Activated naive CD4-positive, alpha-beta T cell treated with anti-CD3 and anti-CD28 coated beads for 36 hours (primary cell): ENCODE measurements at places on chromosomes 5 and 9.

DNA sequence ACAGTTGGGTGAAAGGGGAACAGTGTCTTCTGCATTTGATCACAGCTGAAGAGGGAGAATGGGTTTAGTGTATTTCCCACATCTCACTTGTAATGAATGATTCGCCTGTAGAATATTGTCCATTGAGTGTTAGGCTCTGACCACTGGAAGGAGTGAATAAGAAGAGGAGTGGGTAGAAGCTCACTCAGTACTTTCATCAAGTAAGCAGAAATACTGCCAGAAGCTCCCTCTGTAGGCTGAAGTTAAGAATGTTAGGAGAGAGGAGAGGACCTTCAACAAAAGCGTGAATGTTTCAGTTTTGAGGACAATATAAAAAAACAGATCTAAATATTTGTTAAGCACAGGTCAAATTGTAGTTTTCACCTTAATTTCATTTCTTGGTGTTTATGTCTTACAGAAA is 27.5 kb downstream of the FSD1L start:
- DNase-seq, result no peak

GRCh38 chr9:90455316-90455715 is 187.3 kb downstream of the DIRAS2 start:
- DNase-seq, result no peak

DNA sequence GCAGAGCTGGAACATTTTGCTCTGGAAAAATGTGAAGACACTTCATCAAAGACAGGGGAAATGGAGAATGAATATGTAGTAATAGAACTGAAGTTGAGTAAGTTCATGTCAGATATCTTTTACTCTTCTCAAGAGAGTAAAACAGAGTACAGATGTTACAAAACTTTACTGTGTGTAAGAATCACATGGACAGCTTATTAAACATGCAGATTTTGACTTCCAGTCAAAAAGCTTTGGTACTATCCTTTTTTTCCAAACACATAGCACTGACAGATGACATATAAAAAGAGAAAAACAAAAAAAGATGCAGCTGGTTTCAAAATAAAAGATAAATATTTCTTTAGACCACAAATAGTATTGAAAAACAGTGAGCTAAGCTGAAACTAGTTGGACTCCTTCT is 115.4 kb downstream of the FBN2 start:
- no peak for DNase-seq

GRCh38 chr9:133874060-133874657 is 118.0 kb downstream of the VAV2 start:
- DNase-seq, result no peak

GRCh38 chr5:121533814-121534213 is 317.9 kb upstream of the FTMT start:
- no peak for DNase-seq

DNA sequence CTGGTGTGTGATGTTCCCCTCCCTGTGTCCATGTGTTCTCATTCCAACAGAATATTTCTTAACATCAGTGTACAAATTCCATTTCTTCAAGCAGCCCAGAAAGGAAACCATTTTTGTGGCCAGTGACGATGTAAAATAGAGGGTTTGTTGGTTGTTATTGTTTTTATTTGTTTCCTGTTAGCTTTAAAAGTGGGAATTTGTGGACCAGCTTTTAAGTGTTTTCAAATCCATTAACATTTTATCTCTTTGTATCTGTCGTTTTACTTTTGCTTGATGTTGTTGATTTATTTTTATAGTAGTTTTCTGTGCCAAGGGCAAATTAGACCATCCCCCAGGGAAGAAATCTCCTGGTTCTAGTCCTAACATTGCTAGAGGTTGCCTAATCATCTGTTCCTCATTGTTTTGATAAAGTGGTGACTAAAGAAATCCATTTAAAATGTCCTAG is 100.0 kb downstream of the GDNF start:
- no peak for DNase-seq

GRCh38 chr9:16058131-16058549 is 505.3 kb downstream of the CCDC171 start:
- peak; percentile 12 for DNase-seq

DNA sequence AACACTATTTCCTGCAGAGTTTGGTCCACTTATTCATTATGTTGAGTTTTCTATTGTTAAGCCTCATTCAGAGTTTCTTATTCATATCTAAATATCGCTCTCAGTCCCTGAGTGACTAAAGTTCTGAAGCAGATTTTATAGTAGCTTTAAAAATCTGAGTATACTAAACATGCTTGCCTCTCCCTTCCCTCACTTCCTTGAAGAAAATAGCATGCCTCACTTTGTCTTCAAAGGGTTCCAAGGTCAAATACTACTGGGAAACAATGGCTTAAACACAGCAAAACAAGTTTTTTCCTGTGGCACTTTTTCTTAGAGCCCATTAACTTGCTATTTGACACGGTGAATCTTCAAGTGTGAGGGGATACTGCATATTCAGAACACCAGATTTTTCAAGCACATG is 41.1 kb upstream of the DAB2 start:
- no peak for DNase-seq

GRCh38 chr5:63247651-63248050 is 669.0 kb downstream of the LRRC70 start:
- no peak for DNase-seq

DNA sequence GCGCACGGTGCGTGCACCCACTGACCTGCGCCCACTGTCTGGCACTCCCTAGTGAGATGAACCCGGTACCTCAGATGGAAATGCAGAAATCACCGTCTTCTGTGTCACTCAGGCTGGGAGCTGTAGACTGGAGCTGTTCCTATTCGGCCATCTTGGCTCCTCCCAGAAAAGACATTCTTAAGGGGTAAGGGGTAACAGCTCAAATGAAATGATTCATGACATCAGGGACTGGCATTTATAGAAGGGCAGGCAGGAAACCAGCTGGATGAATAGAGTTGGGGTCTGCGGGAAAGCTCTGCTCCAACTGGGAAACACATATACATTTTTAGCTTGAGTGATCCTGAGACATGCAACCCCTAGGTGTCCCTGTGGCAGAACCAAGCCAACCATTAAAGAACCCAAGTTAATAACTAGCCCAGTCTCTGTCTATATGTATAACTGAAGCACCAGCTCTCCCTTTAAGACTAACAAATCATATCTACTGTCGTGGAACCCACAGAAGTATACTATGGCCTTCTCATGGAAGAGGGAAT is 119.3 kb downstream of the LMNB1 start:
- DNase-seq, result no peak

GRCh38 chr5:77912721-77913120 is 136.6 kb upstream of the TBCA start:
- DNase-seq, result no peak

DNA sequence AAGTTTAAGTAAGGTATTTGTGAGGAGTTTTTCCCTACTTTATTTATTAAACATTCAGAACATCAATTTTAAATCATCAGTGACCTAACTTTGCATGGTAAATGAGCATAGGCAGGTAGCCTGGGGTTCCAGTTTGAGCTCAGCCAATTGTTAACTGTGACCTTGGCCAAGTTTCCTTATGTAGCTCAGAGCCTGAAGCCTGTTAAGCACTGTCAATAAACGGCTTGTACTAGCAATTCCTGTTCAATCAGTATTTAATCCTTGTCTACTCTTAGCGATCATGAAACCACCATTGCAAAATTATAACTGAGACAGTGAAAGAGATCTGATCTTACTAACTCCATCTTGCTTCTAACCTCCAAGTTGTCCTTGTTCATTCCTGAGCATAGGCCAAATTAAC is 4.7 kb upstream of the SOWAHA start:
- DNase-seq, result no peak

- DNase-seq, result peak; percentile 75
Measured at GRCh38 chr9:97954550-97954989, 16.6 kb upstream of the HEMGN start.

GRCh38 chr9:115305543-115305942 is 187.6 kb upstream of the TNC start:
- DNase-seq, result no peak

DNA sequence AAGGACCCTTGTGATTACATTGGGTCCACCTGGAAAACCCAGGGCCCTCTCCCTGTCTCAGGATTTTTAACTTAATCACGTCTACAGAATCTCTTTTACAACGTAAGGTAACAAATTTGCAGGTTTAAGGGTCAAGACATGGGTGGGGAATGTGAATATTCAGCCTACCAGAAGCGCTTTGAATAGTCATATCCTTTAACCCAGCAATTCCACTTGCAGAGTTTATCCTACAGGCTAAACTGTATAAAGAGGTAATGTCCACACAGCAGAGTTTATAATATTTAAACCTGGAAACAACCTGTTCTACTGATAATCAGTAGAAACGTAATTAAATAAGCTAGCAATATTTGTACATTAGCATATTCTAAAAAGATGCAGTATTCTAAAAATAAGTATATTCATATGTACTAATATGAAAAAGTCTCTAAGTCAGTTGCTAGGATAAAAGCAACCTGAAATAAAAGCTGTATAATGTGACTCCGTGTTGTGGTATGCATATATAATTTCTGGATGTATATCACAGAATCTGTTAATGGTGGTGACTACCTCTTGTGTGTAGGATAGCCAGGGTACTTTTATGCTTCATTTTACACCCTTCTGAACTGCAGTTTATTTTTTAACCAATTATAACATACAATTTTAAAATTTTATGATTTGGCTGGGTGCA is 14.1 kb upstream of the NIPAL4 start:
- no peak for DNase-seq

GRCh38 chr5:126027149-126027548 is 396.1 kb upstream of the GRAMD2B start:
- no peak for DNase-seq

GRCh38 chr5:132591145-132591544 is 34.4 kb downstream of the RAD50 start:
- DNase-seq, result no peak

GRCh38 chr5:7597059-7597642 is 201.2 kb downstream of the ADCY2 start:
- DNase-seq, result no peak

DNA sequence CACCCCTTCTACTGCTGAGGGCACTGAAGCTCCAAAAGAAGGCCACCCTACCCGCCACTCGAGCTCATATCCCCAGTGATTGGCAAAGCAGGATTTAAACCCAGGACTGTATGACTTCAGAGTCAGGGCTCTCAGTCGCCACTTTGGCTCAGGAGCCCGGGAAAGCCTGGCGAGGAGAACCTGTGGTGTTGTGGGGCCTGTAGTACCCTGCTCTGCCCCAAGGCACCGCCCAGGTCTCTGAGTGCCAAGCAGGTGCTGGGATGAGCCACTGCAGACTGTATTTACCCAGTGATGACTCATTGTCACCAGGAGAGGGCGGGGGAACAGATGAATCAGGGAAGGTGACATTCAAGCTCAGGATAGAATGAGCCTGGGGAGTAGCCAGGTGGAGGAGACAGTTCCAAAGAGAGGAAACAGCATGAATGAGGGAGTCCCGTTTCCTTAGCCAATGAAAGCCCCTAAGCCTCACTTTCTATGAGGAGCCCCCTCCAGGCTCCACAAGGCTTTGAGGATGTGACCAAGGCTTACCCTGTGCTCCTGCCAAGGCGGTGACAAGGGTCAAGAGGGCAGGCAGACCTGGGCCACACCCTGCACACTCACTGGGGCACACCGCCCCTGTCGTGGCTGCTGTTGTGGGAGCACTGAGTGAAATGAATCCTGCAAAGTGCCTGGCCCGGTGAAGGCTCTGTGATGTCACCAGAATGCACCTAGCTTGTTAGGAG is 17.8 kb upstream of the DPM2 start:
- DNase-seq, result peak; percentile 96

GRCh38 chr5:151720215-151720614 is 33.5 kb upstream of the SPARC start:
- no peak for DNase-seq
